A549 treated with Mapracorat at 1 μM for 4 hours (cell line): ENCODE measurements at places on chromosomes 1 and 21. TPM values are rescaled to one million over a fixed set of nuclear protein-coding genes. Genes with fewer than 3 reads are reported as not detected.

Gene STK40
- 8.3 to 11.0 TPM (median 10.7 TPM) in 5 replicates for total RNA-seq

Gene GPR25
- total RNA-seq = not detected in 5 replicates

Gene ORC1
- total RNA-seq = 19.6 to 21.3 TPM (median 20.8 TPM) in 5 replicates

Gene S100A3
- total RNA-seq = 103 to 117 TPM (median 114 TPM) in 5 replicates

Gene NT5C1A
- not detected in 5 replicates for total RNA-seq

Gene CACHD1
- total RNA-seq = 1.3 to 1.7 TPM (median 1.4 TPM) in 5 replicates

Gene TRAF3IP3
- total RNA-seq = not detected in 5 replicates

Gene CENPL
- total RNA-seq = 11.9 to 15.1 TPM (median 12.8 TPM) in 5 replicates

Gene DCDC2B
- total RNA-seq = not detected in 5 replicates

Gene C1orf53
- total RNA-seq = 4.7 to 8.2 TPM (median 5.9 TPM) in 5 replicates

Gene ADGRL2
- 7.8 to 10.3 TPM (median 8.3 TPM) in 5 replicates for total RNA-seq

Gene NAV1
- total RNA-seq = 4.7 to 8.9 TPM (median 7.8 TPM) in 5 replicates

Gene KCNK2
- total RNA-seq = 0.09 to 0.10 TPM in 2 of 5 replicates, not detected in the others

Gene DYNLT5
- total RNA-seq = not detected in 5 replicates

Gene OLFML2B
- 0.45 to 0.87 TPM (median 0.61 TPM) in 5 replicates for total RNA-seq

Gene SMPDL3B
- total RNA-seq = 1.0 to 1.5 TPM (median 1.2 TPM) in 5 replicates

Gene RNF207
- 7.9 to 17.0 TPM (median 14.1 TPM) in 5 replicates for total RNA-seq

Gene LRRC7
- not detected in 5 replicates for total RNA-seq

Gene RIMKLA
- total RNA-seq = 0.39 to 1.3 TPM (median 1.1 TPM) in 5 replicates

Gene ACTN2
- total RNA-seq = 0.14 TPM in 1 of 5 replicates, not detected in the others

Gene PDC
- not detected in 5 replicates for total RNA-seq

Gene METTL13
- total RNA-seq = 34.8 to 44.0 TPM (median 42.7 TPM) in 5 replicates

Gene C1QB
- total RNA-seq = not detected in 5 replicates

Gene KRTAP20-4
- not detected in 5 replicates for total RNA-seq

Gene NTRK1
- 0.08 to 0.18 TPM (median 0.13 TPM) in 3 of 5 replicates, not detected in the others for total RNA-seq

Gene CCDC185
- 0.06 TPM in 1 of 5 replicates, not detected in the others for total RNA-seq

Gene UBASH3A
- total RNA-seq = 0.11 to 0.21 TPM (median 0.16 TPM) in 5 replicates

Gene CYP4A22
- not detected in 5 replicates for total RNA-seq

Gene TFF3
- total RNA-seq = not detected in 5 replicates

Gene REN
- not detected in 5 replicates for total RNA-seq

Gene WDR64
- not detected in 5 replicates for total RNA-seq

Gene TPTE
- not detected in 5 replicates for total RNA-seq

Gene CDK11B
- total RNA-seq = 24.2 to 26.3 TPM (median 25.5 TPM) in 5 replicates

Gene CLCA4
- total RNA-seq = not detected in 5 replicates

Gene C1orf226
- total RNA-seq = 0.77 to 1.2 TPM (median 0.93 TPM) in 5 replicates

Gene PIGR
- total RNA-seq = not detected in 5 replicates

Gene CACNA1S
- total RNA-seq = not detected in 5 replicates

Gene HCN3
- 4.0 to 6.8 TPM (median 4.6 TPM) in 5 replicates for total RNA-seq

Gene KCNH1
- total RNA-seq = 2.0 to 2.2 TPM (median 2.1 TPM) in 5 replicates

Gene AJAP1
- total RNA-seq = not detected in 5 replicates

Gene HMGN2
- total RNA-seq = 334 to 423 TPM (median 346 TPM) in 5 replicates

Gene TEDDM1
- total RNA-seq = not detected in 5 replicates

Gene MPZ
- 0.09 to 0.43 TPM (median 0.27 TPM) in 4 of 5 replicates, not detected in the other for total RNA-seq

Gene SPAG17
- not detected in 5 replicates for total RNA-seq

Gene PDIK1L
- 1.8 to 2.3 TPM (median 1.9 TPM) in 5 replicates for total RNA-seq
